ENCODE measurements at places on chromosomes 5 and 9.

GRCh38 chr5:78755822-78756429, 107.4 kb upstream of the LHFPL2 start:
- DNase-seq = no peak

- DNase-seq = no peak
Observed at GRCh38 chr9:124394167-124394566, 21.1 kb downstream of the PSMB7 start.

DNA sequence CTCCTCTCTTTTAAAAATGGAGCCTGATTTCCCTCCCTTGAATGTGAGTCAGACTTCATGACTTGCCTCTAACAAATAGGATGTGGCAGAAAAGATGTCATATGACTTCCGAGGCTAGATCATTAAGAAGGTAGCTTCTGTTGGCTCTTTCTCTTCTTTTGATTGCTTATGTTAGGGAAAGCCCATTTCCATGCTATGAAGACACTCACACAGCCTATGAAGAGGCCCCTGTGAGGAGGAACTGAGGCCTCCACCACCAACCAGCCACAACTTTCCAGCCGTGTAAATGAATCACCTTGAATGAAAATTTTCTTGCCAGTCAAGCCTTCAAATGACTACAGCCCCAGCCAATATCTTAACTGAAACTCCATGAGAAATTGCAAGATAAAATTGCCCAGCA, 413.4 kb downstream of the TMEM38B start:
- DNase-seq = no peak

DNA sequence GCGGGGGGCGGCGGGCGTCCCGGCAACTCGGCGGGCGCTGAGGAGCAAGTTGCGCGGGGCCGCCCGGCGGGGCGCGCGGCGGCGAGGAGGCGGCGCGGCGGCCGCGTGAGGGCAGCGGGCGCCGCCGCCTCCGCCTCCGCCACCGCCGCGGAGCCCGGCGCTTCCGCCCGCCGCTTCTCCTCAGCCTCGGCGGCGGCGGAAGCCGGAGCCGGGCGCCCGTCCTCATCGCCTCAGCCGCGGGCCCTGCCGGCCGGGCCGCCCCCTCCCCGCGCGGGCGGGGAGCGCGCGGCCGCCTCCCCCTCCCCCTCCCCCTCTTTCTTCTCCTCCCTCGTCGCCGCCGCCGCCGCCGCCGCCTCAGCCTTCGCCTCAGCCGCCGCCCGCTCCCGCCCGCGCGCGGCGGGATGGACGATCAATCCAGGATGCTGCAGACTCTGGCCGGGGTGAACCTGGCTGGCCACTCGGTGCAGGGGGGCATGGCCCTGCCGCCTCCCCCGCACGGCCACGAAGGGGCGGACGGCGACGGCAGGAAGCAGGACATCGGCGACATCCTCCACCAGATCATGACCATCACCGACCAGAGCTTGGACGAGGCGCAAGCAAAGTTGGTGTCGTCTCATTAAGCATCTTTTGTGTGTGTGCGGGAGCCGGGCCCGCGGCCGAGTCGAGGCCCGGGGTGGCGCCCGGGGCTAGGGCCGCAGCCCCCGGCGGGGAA, at the start of gene PBX3:
Gene PBX3 (plus strand): TSS at position 321 of the 712 bp plus-strand sequence.
- DNase-seq = no peak

DNA sequence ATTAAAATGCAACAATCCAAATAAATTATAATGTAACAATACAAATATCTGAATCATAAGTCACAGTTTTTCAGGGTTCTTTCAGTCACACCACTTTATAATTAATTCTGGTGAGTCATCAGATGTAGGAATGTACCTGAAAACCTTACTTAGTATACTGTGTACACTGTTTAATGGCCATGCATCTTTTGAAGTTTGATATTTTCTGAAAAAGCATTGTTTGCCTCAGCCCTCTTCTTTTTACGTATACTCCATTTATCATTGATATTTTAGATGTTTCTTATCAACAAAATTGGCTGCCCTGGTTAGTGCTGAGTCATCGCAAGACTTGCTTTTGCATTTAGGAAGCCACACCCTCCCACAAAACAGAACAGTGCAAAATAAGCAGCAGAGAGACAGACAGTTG, 218.6 kb downstream of the PJA2 start:
- DNase-seq = no peak

- DNase-seq = no peak
Observed at GRCh38 chr9:136386018-136386417, 12.5 kb upstream of the CARD9 start.

DNA sequence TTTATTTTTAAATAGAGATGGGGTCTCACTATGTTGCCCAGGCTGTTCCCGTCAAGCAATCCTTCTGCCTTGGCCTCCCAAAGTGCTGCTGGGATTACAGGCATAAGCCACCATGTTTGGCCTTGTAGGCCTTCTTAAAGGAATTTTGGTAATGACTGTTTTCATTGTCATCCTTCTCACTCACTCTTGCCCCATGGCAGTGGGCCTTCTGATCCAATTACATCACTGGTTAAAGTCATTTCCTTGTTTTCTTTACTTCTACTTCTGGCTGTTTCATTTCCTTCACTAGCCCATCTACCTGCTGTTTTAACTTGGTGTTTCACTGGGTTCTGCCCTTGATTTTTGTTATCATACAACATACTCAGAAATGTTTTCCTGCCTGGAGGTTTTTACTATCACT, 20.1 kb upstream of the NIM1K start:
- no peak for DNase-seq

GRCh38 chr9:99573085-99573484, 248.6 kb upstream of the NR4A3 start:
- DNase-seq = no peak

DNA sequence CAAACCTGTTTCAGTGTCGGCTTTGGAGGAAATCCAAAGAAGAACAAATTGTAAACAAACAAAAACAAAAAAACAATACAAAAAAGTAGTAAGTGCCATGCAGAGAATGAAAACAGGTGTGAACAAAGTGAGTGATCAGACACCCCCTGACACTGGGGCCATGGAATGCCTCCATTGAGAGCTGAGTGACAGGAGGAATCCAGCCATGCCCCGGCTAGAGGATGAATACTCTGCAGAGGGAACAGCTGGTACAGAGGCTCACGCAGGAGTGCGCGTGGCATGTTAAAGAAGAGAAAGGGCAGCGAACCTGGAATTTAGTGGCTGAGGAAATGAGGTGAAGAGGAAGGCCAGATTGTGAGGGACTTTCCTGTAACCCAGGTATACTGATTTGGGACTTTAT, 15.5 kb upstream of the CCNJL start:
- no peak for DNase-seq

DNA sequence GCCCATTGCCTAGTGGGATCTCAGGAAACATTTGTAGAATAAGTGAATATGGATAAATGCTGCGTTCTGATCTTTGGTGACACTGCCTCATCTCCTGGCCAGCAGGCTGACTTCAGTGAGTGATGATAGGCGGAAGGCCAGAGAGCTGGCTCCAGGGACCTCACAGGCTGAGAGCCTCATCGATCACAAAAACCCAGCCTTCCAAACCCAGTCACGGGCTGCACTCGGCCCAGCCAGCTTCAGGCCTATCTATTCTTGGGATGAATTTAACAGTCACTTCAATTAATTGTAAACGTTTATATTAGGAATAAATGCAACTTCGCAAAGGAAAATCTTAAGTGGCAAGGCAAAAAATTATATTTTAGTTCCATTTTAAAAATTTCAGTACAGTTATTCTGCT, 201.6 kb downstream of the IRX2 start:
- DNase-seq = no peak

GRCh38 chr5:86748538-86749105, 130.9 kb downstream of the COX7C start:
- DNase-seq = no peak

- peak; percentile 72 for DNase-seq
Observed at GRCh38 chr9:82645600-82645999, 417.3 kb downstream of the RASEF start.

DNA sequence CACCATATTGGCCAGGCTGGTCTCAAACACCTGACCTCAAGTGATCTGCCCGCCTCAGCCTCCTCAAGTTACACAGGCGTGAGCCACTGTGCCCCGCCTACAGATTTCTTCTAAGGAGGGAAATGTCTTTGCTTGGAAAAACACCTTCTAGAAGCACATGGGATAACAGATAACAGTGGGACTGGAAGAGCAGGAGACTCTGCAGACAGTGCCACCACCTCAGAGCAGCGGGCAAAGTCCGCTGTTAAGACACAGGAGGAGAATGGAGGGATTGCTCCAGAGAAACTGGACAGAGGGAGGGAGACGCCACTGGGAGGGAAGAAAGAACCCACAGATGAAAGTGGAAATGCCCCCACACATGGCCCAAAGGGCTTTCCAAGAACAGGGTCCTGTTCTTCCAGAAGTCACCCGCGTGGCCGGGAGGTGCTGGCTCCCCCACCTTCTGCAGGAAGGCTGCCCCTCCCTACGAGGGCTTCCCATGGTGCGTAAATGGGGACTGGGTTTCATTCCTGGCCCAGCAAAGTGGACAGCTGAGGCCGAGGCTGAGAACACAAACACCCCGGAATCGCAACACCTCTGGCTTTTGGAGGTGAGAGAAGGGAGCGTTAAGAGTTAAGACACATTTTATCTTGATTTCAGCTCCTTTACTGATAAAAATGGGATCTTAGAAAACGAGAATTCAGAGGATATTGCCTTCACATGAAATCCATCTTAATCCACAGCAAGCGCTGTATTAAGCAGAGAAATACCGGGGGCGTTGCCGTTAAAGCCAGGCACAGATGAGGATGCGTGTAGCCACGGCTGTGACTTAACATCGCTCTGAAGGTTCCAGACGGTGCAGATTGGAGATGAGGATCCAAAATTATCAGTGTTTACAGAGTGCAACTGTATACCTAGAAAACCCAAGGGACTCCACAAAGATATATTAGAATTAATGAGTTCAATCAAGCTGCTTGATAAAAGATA, 11.2 kb downstream of the ADAMTS2 start:
- DNase-seq = no peak

DNA sequence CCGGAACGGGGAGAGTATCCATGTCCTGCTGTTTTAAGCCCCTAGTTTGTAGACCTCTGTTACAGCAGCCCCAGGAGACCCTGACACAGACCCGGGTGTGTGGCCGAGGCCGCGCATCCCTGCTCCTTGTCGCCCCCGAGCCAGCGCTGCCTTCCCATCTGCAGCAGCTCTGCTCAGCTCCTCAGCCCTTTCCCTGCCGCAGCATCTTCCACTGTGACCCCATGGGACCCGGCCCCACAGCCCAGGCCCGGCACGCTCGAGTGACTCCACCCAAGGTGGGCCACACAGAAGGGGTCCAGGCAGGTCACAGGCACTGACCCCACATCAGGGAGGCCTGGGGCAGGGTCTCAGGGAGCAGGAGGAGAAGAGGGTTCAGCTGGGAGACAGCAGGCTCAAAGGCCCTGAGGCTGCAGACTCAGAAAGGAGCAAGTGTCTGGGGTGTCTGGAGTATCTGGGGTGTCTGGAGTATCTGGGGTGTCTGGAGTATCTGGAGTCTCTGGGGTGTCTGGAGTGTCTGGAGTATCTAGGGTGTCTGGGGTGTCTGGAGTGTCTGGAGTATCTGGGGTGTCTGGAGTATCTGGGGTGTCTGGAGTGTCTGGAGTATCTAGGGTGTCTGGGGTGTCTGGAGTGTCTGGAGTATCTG, 31.2 kb downstream of the LHX3 start:
- DNase-seq = no peak

GRCh38 chr9:36064448-36065037, 27.8 kb downstream of the RECK start:
- no peak for DNase-seq

DNA sequence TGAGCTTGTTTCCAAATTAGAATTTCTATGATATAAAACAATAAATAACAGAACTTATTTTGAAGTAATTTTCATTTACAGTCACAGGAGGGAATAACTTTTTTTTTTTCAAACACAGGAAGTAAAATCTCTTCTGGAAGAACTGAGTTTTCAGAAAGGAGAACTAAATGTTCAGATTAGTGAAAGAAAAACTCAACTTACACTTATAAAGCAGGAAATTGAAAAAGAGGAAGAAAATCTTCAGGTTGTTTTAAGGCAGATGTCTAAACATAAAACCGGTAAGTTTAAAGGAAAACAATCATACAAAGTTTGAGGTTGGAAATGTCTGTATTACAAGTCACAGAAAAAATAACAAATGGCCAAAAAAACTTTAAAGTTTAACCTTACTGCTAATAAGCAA, 41.6 kb downstream of the RAB14 start:
- no peak for DNase-seq

DNA sequence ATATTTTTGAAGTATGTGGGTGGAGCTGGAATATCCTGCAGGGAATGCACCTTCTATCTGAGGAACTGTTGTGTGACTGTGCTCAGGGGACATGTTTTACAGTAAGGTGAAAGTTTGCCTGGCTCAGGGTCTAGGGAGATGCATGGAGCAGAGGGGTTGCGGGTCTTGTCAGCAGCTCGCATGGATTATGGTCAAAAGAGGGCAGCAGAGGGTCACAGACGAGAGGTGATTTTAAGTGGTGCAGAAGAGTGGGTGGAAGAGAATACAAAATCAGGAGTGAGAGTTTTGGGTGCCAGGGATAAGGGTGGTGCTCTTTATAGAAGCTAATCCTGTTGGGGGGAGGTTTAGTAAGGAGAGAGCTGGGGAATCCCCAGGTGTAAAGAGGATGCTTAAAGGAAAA, 53.5 kb upstream of the GRIN3A start:
- peak; percentile 50 for DNase-seq

DNA sequence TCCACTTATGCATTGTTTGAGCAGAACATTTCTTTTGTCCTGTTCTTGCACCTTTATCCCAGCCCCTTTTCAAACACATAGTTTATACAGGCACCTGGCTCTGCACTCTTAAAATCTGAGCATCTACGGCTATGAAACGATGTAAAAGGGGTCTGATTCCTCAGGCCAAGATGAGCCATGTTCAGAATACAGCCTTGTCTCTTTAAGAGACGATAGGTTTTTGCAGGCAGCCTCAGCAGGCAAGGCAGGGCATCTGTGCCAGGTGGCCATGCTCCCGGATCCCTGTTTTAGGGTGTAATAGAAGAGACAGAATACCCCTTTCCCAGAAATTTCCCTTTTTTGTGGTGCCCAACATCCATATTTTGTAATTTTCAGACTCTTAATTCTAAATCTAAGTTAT, 89.1 kb upstream of the NFIB start:
- no peak for DNase-seq

DNA sequence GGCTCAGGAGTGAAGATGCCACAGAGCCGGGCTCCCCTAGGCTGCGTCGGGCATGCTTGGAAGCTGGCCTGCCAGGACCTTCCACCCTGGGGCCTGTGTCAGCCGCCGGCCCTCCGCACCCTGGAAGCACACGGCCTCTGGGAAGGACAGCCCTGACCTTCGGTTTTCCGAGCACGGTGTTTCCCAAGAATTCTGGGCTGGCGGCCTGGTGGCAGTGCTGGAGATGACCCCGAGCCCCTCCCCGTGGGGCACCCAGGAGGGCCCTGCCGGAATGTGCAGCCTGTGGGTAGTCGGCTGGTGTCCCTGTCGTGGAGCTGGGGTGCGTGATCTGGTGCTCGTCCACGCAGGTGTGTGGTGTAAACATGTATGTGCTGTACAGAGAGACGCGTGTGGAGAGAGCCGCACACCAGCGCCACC, 113.1 kb downstream of the RXRA start:
- no peak for DNase-seq

GRCh38 chr5:107887166-107887943, 216.6 kb upstream of the EFNA5 start:
- DNase-seq = no peak
